ENCODE measurements at places on chromosomes 4 and X.

GRCh38 chr4:123976285-123976684, 579.7 kb downstream of the SPRY1 start:
- no peak for DNase-seq

- DNase-seq, result no peak
These were observed 50.3 kb downstream of the STPG2 start for GRCh38 chr4:98092833-98093439.

GRCh38 chr4:1330761-1331590, 16.0 kb upstream of the UVSSA start:
- peak; percentile 24 for DNase-seq

DNA sequence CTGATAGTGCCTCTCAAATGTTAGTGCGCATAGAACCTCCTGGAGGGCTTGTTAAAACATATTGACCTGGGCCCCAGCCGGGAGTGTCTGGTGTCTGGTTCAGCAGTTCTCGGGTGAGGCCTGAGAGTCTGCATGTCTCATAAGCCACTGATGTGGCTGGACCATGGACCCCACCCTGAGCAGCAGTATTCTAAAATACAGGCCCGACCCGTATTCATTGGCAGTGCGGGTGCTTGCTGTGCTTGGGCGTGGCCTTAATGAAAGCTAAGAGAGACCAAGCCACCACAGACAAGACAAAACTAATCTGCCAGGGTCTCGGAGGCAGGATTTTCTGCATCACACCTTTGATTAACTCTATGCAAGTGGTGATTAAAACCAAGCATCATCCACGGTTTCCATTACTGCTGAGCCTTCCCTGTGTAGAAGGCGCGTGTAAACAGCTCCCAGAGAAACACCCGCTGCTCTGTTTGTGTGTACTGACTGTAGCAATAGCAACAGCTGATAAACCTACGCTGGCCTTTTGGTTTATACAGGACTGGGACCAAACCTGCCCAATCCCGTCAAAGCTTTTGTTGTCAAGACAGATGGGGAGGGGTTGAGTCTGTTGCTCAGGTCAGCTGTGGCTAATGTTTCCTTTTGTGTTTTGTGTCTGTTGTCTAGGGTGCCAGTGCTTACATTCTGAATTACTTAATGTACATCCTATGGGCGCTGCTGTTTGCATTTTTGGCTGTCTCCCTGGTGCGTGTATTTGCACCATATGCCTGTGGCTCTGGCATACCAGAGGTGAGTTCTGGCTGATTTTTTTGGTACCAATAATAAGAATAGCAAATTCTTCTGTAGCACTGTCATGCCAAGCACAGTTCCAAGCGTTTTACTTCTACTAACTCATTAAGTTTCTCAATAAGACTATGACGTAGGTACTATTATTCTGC, 40.8 kb downstream of the CLCN4 start:
- DNase-seq, result no peak

DNA sequence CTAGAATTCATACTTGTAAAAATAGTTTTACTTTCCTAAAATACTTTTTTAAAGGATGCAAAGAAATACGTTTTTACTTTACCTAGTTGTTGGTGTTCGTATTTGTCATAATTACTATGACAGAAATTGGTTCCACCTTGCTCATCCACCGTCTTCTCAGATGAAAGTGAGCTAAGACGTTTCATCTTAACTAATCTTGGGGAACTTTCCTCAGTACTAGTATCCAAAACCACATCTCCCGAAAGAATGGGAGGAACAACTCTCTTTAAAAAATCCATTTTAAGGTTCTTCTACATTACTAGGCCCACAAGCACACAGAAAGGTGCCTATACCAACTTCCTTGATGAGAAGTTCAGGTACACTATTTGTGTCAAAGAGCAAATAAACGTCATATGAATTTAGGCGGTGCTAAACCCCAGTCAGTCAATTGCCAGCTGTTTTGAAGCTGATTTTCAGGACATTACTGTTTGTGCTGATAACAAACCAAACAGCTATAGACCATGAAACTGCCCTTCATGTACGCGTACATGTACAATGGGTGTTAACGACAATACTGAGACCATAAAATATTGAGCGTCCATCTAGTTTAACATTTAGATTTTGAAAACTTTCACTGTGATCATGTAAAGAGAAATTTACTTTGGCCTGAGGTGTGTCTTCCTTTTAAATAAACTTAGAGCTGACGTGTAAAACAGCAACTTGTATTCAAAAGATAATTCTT, 99.1 kb downstream of the FRYL start:
- DNase-seq, result no peak

- DNase-seq, result no peak
These were observed 170.2 kb downstream of the FAT4 start for GRCh38 chr4:125484912-125485311.

- DNase-seq, result no peak
These were observed 29.9 kb downstream of the VEGFC start for GRCh38 chr4:176762661-176763308.

DNA sequence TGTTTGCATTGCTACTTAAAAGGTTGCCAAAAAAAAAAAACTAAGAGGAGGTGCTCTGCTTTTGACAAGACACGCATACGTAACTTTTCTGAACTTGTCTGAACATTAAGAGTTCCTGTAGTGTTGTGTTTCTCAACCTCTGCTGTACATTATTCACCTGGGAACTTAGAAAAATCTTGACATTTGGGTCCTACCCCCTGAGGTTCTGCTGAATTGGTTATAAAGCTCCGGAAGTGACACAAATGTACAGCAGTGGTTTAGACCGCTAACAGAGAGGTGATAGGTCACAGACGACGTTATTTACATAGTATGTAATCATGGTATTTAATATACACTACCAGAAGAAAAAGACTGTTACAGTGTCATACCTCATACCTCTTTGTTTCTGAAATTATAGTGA, 61.1 kb downstream of the CPEB2 start:
- no peak for DNase-seq

DNA sequence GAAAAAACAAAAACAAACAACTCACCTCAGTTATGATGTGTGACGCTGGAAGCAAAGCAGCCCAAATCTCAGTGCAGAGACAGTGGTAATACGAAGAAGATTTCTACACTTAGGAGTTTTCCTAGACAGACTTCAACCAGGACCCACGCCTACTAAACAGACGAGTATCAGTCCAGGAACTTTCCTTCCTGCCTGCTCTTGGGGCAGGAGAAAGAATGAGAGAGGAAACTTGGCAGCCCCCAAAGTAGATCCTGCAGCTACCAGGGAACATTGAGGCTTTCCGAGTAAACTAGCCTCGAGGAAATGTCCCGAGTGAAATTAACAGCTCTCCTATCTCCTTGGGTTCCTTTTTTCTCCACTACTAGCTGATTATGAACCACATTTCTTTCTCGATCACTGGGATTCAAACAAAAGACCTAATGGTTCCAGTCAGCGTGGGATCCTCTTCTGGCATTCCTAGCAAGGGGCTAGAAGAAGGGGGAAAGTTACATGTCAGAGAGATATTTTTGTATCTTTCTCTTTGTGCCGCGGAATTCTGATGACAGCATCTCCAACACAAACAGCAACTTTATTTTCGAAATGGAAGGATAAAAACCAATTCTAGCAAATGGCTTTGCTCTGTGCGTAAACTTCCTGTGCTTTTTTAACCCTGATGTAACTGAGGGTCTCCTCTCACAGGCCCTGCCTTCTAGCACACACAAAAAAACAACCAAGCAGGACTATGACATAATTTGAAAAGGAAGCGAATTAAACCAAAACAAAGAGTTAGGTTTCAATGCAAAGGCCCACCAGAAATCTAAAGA, 53.2 kb downstream of the PPM1K start:
- no peak for DNase-seq

DNA sequence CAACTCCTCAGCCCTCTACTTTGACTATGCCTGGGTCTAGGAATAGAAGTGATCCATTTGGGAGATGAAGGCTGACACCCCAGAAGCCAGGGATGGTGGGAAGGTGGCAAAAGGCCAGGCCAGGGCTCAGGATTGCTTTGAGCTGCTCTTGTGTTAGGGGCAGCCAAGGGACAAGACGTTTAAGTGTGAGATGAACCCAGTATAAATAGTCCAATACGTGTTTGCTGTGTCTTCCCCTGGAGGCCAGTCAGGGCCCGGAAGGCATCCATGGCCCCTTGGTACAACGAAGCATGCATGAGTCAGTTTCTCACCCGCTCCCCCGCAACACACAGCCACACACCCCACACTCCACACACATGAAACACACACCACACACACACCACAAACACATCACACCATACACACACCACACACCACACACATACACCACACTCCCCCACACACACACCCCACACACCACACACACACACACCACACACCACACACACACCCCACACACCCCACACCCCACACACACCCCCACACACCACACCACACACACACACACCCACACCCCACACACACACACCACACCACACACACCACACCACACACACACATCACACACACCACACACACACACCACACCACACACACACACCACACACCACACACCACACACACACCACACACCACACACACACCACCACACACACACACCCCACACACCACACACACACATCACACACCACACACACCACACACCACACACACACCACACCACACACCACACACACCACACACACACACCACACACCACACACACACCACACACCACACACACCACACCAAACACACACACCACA, 5.1 kb downstream of the STARD8 start:
- no peak for DNase-seq

- no peak for DNase-seq
These were observed 14.7 kb downstream of the APEX2 start for GRCh38 chrX:55014897-55015299.

DNA sequence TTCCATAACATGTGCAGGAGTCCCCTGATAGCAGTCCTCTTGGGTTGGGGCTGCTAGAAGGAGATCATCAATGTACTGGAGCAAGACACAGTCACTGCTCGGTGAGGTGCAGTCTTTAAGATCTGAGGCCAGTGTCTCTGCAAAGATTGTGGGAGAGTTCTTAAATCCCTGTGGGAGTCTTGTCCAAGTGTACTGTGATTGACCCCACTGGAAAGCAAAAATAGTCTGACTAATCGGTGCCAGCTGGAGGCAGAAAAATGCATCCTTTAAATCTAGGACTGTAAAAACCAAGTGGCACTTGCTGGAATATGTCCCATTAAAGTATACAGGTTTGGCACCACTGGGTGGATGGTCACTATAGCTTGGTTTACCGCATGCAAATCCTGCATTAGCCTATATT, 31.1 kb downstream of the SULT1E1 start:
- no peak for DNase-seq

- no peak for DNase-seq
These were observed 26.7 kb downstream of the HDAC8 start for GRCh38 chrX:72545990-72546389.

DNA sequence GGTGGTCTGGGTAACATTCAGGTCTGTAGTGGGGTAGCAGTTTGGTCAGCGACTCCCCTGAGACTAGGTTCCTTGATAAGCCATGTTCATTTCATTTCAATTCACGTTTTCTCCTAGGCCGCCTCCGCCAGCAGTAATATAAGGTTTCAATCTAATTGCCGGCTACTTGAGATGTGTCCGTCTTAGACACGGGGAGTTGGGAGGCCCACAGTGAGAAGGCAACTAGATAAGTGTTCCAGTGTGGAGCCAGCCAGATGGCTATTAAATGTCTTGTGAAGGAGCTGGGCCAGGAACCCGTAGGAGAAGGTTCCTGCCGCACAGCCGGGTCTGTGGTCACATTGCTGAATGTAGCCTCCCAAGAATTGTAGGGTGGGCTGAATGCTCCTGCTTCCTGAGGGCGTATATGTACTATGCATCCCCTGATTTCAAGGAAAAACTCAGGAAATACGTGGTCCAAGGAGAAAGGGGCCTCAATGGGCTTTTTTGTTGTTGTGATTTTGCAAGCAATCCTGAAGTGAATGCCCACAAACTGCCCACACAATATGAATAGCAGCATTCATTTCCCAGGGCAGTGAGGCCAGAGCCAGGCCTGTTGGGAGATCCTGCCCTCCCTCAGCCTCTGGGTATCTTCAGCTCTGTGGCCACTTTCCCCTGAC, 220.6 kb upstream of the RPL34 start:
- no peak for DNase-seq

DNA sequence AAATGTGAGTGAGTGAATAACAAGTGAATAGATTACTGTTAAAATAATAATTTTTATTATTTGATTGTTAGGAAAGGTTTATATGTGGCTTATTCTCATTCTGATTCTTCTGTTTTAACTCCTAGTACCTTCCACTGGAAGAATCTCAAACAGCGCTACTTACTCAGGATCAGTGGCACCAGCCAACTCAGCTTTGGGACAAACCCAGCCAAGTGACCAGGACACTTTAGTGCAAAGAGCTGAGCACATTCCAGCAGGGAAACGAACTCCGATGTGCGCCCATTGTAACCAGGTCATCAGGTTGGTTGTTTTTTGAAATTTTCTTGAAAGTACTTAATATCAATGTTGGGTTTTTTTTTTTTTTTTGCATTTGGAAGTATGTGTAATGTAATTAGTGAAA, 117.6 kb upstream of the BMPR1B start:
- no peak for DNase-seq

DNA sequence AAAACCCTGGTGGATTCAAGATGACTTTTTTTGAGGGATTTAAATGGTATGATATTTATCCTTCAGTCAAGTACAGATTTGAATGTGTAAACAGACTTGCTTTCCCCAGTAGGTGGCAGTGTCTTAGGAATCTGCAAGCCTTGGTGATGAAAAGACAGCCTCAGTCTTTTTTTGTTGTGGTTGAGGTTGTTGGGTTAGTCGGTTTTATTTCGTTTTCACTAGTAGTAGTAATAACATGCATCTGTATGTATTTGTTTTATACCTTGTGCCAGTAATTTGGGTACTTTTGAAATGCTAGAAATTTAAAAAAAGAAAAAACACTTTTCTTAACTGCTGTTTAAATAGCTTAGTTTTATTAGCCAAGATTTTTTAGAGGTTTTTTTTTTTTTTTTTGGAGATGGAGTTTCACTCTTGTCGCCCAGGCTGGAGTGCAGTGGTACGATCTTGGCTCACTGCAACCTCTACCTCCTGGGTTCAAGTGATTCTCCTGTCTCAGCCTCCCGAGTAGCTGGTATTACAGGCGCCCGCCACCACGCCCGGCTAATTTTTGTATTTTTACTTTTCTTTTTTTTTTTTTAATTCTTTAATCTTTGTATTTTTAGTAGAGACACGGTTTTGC, 39.2 kb downstream of the COPS4 start:
- peak; percentile 33 for DNase-seq

DNA sequence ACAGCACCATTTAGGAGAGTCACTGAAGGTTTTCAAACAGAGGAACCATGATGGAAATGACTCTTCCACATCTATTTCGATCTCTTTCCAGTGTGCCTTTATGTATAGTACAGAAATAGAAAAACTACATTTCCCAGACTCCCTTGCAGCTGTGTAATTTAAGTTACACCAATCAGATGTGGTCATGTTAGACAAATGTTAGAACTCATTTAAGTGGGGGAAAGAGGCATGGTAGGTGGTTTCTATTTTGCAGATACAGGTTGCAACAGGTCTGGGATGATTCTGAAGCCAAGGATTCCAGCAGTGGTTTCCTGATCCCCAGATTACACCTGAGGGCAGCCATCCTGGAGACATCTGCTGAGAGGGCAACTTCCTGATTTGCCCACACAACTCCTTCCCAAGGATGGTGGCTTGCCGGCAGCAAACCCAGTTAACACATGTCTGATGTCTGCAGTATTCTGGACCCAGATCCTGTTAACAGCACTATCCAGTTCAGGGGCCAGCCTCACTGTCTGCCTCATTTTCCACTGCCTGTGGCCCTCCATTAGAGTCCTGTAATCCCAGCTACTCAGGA, 38.7 kb upstream of the PDK3 start:
- DNase-seq, result no peak

Data from stimulated activated CD8-positive, alpha-beta memory T cell treated with anti-CD3 and anti-CD28 coated beads, Interleukin-2, amount 100 ng/mL, for 1 hour (primary cell).